ENCODE measurements at places on chromosomes 5 and 9. TPM values are rescaled to one million over a fixed set of nuclear protein-coding genes. Genes with fewer than 3 reads are reported as not detected.

DNA sequence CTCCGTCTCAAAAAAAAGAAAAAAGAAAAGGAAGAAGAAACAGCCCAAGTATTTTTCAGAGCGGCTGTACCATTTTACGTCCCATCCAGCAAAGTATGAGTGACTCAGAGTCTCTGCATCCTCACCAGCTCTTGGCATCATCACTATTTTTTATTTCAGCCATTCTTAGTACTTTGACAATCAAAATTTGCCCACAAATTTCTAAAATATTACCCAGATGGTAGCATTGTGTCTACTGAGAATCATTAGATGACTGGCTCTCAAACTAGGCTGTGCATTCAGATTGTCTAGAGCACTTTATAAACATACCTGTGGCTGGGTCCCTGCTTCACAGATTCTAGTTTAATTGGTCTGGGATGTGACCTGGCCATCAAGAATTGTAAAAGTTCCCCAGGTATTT, 21.6 kb upstream of the MELK start:
- DNase-seq, result peak; percentile 26

DNA sequence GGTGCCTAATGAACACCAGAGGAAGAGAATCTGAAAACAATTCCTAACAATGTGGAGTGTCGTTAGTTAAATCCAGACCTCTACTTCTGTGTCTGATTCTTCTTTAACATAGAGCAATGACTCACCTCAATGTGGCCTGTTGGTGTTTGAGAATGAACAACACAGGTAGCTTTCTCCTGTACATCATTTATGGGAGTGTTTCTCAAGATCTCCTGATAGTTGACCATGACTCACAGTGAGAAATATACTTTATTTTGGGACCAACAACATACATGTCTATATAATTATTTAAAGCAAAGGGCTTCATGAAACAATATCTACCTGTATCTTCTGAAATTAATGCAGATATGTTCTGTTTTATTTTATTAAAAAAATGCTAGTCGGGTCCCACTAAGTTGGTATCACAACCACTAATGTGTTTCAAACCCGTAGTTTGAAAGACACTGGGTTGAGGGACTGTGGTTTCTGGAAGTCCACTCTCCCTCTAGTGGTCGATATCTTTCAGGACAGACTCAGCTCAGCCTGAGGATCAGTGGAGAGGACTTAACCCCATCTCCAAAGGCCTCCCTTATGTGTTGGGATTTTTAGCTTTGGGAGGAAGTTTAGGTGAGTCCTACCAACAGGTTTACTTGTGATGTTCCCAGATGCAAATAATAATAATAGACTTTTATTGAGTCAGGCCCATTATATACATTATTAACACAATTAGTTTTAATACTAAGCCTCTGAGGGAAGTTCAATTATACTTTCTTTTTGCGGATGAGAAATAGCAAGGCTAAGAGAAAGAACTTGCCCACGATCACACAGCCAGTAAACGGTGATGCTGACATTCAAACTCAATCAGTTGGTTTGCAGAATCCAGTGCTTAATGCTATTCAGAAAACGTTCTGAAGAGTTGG, 70.0 kb upstream of the KLF9 start:
- no peak for DNase-seq

GRCh38 chr5:88934439-88934838, 51.5 kb upstream of the MEF2C start:
- DNase-seq, result no peak

Gene IRX4
- polyA plus RNA-seq, result not detected

DNA sequence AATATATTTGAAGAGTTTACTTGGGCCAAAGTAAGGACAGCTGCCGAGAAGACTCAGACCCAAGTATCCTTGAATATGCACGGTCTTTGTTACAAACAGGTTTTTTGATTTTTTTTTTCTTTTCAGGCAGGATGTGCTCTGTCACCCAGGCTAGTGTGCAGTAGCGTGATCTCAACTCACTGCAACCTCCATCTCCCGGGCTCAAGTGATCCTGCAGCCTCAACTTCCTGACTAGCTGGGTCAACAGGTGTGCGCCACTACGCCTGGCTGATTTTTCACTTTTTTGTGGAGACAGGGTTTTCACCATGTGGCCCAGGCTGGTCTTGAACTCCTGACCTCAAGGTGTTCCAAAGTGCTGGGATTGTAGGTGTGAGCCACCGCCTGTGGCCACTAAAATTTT, 27.4 kb downstream of the JMY start:
- DNase-seq, result no peak

DNA sequence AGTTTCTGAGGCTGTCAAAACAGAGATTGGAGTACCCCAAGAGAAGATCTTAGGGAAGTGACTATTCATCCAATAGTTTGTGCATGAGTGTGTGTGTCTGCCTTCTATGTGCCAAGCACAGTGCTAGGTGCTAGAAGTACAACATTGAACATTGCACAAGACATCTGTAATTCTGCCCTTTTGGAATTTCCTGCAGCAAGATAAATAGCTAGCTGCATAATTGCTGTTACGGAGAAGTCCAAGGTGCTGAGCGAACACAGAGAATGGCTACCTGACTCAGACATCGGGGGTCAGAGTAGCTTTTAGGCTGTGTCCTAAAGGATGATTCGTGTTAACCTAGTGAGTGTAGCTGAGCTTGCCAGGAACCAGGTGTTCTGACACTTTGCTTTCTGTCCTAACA, 44.8 kb downstream of the PAPPA start:
- no peak for DNase-seq

DNA sequence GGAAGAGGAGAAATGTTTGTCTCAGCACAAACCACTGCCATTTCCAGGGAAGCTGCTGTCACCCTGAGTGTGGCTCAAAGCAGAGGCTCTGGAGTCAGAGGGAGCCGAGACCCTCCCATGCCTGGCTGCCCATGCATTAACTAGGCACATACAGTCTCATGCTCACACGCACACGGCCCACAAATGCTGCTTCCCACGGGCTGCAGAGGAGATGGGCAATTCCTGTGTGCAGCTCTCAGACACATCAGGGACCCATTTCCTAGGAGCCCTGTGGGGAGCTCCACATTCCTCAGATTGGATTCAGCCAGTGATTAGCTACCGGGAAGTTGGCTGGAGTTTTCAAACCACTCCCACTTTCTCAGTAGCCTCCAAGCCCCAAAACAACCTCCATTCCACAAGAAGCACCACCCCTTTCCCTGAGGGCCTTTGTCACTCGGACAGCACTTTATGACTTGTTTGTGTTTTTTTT, 9.1 kb upstream of the PTGES start:
- DNase-seq, result peak; percentile 75

Gene EGFLAM
- polyA plus RNA-seq, result 5.6 TPM

Gene LHX3
- polyA plus RNA-seq, result not detected

Gene ASPN
- 8.2 TPM for polyA plus RNA-seq

- DNase-seq, result no peak
Observed at GRCh38 chr5:106796081-106796480, 874.7 kb downstream of the EFNA5 start.

Gene OGN
- not detected for polyA plus RNA-seq

Gene OBP2B
- polyA plus RNA-seq, result not detected

Gene SLCO6A1
- polyA plus RNA-seq, result not detected

DNA sequence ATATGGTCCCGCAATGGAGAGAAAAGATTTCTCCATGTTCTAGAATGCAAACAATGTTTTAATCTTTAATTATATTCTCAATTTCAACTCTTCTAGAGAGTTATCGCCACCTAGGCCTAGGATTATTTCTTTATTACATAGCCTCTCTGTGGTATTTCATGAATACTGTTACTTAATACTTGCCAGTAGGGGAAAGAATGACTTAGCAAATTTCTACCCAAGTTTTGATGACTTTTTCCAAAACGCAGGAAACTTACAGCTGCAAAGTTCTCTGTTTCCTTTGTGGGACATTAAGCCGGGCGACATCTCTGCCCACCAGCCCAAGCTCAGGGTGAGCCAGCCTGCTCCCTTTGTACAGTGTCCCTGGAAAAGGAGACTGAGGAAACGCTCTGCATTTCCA, 73.8 kb downstream of the MED27 start:
- no peak for DNase-seq

Gene KCNT1
- not detected for polyA plus RNA-seq

DNA sequence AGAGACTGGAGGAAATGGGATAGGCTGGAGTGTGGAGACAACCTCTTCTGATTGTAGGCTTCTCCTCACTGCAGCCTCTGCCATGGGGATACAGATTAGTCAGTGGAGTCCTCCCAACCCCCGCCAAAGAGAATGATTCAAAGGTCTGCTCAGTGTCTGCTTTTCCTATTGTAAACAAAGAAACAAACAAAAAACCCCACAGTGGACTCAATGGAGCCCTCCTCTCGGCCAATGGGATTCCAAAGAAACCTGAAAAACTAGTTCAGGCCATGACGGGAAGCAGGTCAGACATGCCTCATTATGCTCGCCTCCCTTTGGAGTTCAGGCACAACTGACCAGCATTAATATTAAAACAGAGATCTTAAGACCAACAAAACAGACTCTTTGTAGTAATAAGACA, 85.8 kb downstream of the SEC61B start:
- DNase-seq, result no peak

- no peak for DNase-seq
Observed at GRCh38 chr9:14957109-14957508, 46.9 kb upstream of the FREM1 start.

GRCh38 chr9:98164912-98165311, 27.5 kb downstream of the CORO2A start:
- no peak for DNase-seq

- DNase-seq, result no peak
Observed at GRCh38 chr9:135087489-135087792, at the start of gene OLFM1. Gene OLFM1, plus strand, starts transcription at chr9:135087668. Its CDS starts 322 bp downstream, at chr9:135087990.

DNA sequence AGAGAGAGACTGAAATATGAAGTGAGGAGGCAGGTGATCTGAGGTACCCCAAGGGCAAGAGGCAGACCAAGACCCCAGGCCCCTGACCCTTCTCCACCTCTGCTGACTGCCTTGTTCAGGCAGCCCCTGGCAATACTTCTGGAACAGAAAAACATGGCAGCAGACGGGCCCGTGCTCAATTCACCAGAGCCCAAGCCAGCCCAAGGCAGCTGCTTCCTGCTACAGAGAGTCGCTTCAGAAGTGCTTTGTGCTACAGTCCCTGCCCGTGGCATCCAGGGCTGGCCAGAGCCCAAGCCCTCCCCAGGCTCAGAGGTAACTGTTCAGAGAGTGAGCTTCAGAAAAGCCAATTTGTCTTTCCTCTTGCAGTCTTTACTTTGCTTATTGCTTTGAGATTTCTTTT, 151.4 kb upstream of the FSTL4 start:
- no peak for DNase-seq

Gene FOXD4L5
- polyA plus RNA-seq, result not detected

DNA sequence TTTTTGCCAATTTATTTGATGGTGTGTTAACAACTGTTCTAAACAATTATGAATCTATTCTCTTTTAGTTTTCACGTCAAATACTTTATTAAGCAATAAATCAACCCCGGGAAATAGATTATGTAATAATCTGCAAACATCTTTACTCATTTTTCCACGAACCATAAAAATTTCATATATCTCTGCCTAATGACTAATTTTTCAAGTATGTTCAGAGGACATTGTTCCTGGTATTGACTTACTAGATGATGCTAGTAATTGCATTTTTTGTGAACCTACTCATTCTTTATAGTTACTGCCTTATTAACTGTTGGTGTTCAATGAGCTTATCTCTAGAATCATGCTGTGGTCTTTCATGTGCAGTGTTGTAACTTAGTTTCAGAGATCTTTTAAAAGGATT, 41.0 kb upstream of the FBN2 start:
- DNase-seq, result peak; percentile 74

Gene CCDC112
- 0.40 TPM for polyA plus RNA-seq

Gene FST
- polyA plus RNA-seq, result 66.6 TPM

Gene LCN9
- not detected for polyA plus RNA-seq

DNA sequence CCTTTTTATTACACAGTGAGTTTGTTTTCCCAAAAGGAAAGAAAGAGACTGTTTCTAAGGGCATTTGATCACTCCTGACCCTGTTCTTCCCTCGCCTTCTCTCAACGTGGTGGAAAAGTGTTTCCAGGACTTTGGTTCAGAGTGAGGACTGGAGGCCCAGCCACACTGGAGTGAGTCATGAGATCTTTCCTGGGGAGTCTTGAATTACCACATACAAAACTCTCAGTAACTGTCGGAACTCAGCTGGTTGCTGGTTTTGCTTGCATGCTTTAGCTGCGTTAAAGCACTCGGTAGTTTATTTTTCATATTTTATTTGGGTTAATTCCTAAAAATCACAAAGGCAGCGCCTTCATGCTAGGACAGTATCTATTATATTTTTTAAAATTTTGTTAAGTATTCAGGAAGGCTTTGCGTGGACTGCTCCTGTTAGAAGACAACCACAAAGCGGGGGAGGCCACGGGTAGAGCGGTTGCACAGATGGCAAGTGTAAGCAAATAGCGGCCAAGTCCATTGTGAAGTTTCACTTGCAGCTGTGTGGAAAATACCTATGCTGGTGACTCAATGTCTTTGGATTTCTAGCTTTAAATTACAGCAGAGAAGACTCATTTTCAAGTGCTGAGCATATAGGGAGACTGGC, 77.7 kb downstream of the ARSB start:
- peak; percentile 79 for DNase-seq

Gene EEIG1
- polyA plus RNA-seq, result 7.3 TPM

- DNase-seq, result no peak
Observed at GRCh38 chr5:978054-978453, 30.5 kb upstream of the NKD2 start.

- DNase-seq, result no peak
Observed at GRCh38 chr5:63263411-63263810, 684.8 kb downstream of the LRRC70 start.

DNA sequence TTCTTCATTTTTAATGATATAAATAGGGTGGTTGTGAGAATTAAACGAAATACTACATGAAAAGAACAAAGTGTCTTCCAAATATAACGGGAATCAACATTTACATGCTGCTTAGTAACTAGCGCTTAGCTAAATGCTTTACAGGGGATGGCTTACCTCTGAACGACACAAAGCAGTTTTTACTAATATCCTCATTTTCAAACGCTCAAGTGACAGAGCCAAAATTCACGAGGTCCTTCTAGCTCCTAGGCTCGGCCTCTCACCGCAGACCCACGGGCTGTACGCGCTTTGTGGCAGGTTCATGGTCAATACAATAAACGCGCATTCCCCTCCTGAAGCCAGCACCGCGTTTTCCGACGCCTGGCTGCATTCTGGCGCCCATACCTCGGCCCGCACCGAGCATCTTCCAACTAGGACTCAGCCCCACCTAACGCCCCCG, 442 bp downstream of the ZNF510 start:
- no peak for DNase-seq

DNA sequence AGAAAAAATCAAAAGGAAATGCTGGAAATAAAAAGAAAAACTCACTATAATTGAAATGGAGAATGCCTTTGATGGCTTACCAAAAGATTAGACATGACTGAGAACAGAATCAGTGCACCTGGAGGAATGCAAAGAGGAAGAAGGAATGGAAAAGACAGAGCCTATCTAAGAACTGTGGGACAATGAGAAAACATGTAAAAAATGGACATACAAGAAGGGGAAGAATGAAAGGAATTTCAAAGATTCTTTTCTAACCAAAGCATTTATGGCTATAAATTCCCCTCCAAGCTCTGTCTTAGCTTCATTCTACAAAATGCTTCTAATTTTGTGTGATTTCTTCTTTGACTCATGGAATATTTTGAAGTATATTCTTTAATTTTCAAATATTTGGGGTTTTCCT, 47.5 kb upstream of the CLK4 start:
- peak; percentile 7 for DNase-seq

All from BJ (cell line).